ENCODE measurements at places on chromosomes 1 and 21.

GRCh38 chr1:185837711-185838110 lies 103.5 kb downstream of the HMCN1 start:
- no peak for DNase-seq

- no peak for DNase-seq
These were observed 7.0 kb upstream of the GREM2 start for GRCh38 chr1:240618946-240619345.

DNA sequence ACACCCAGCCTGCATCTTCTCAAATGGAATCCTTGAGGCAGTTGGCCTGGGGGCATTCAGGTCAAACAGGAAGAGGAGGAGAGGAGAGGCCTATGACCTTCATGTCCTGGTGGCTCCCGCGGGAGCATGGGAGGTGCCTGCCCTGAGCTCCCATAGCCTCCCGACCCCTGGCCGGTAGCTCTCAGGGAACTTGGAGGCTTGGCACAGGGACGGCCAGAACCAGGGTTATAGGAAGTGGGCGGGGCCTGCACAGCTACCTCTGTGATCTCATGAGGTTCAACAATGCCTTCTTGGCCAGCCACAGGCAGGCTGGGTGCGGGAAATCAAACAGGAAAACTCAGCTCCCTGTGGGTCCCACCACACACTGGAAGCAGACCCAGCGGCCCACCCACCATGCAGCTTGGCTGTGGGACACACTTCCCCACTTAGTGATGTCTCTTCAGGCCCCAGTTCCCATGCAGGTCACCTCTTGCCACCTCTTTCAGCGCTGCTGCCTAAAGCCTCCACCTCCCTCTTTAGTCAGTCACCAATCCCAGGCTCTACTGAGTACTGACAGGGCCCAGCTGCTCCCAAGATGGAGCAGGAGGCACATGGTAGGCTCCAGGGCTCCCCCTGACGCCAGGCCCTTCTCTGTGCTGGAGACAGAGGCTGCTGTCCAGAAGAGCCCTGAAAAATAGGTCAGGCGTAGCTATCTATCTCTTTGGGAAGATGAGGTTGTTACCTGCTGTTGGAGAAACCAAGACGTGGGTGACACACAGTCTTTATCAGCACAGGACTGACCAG lies at the start of gene SLFNL1:
TSS of gene SLFNL1 (minus strand) at position 200 of the 783 bp plus-strand sequence. CDS start 1,065 bp downstream, outside the sequence.
- DNase-seq: peak; percentile 99

- peak; percentile 16 for DNase-seq
These were observed 2.6 kb upstream of the CREG1 start for GRCh38 chr1:167555971-167556714.

- DNase-seq: no peak
These were observed 88.1 kb downstream of the DMRTB1 start for GRCh38 chr1:53547231-53547790.

- no peak for DNase-seq
These were observed 12.8 kb downstream of the TIAM1 start for GRCh38 chr21:31331231-31331630.
